ENCODE measurements at places on chromosomes 16 and 17.

DNA sequence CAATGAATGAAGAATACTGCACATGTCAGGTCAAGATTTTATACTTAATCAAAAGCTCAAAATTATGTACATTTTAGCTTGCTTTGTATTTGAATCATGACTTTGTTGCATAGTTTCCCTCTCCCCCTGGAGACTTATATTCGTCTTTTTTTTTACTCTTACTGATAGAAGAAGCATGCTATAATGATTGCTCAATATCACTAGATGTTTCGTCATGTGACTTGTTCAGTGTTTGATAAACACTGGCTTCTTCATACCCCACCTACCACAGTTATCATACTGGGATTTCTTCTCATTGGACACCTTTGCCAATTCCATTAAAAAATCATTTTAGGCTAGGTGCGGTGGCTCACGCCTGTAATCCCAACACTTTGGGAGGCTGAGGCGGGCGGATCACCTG, 148.7 kb downstream of the FTO start:
- DNase-seq = no peak

DNA sequence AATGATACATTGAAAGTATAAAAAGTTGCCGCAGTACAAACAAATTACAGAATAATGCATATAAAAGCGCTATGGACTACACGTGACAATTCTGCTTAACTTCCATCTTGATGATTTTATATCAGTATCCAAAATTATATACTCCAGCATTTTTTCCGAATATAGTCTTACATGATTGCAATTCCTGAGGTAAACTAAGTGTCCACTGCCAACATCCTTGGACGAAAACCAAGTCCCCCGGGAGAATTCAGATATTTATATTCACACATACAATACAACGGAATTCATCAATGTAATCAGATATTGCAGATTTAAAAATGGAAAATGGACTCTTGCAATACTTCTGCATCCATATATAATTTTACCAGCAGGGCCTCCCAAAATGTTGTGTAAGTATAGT, 8.9 kb upstream of the MYH11 start:
- no peak for DNase-seq

- DNase-seq = no peak
Observed at GRCh38 chr17:66965801-66966262, 1.3 kb downstream of the CACNG4 start.

DNA sequence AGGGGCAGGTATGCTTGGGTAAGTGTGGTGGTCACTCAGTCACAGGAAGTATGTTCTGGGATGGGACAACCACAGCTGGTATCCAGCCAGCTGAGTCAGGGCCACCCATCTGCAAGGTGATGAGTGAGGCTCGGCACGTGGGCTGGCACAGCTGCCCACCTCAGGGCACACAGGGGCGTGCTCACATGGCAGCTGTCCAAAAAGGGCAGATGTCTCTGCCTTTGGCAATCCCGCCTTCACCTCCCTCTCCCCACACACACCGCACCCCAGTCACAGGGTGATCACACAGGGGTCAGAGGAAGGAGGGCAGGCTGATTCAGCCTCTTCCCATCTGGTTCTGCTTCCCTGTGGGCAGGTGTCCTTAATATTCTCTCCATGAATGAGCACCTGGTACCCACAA, 85.9 kb upstream of the TOB1 start:
- DNase-seq = no peak

GRCh38 chr17:34556931-34557330, 22.5 kb upstream of the TMEM132E start:
- no peak for DNase-seq

DNA sequence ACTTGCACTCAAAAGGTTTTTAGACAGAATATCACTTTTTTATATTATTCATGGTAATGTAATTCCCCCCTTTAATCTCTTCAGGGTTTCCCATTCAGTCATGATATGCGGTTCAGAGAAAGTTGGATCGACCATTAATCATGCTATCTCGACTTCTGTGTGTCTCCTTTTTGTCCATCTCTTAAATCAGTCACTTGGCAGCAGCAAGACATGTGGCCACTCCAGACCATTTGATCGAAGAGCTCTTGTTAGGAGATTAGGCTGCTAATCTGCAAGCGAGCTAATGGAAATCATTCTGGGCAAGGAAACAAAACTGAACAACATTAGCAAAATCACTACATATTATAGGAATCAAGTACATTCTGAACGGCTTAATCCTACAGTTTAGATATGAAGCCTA, 449.9 kb downstream of the WWOX start:
- no peak for DNase-seq

DNA sequence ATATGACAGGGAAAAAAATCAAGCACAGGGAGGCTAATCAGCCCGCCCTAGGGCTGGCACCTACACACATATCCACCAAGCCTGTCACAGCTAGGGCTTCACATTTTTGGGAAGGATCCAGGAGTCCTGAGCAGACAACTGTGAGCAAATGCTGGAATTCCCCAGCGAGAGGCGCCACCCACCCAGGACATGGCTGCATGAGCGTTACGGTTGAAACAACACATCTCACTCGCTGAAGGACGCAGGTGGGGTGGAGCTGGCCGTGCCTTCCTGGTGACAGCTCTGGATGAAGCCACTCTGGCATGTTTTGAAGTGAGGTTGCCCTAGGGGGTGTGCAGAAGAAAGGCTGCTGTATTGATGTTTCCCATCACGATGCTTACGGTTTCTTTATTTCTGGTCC, 315.1 kb upstream of the EEF2KMT start:
- DNase-seq = no peak

DNA sequence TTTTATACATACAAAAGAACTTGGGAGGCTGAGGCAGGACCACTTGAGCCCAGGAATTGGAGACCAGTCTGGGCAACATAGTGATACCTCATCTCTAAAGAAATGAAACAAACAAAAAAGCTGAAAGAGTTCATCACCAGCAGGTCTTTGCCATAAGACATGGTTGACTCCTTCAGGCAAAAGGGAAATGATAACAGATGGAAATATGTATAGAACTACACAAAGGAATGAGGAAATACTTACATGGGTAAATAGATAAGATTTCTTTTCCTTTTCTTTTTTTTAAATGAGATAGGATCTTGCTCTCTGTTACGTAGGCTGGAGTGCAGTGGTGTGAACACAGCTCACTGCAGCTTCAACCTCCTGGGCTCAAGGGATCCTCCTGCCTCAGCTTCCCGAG, 165.3 kb downstream of the PARN start:
- DNase-seq = no peak

GRCh38 chr17:59433586-59433985, 102.1 kb downstream of the YPEL2 start:
- DNase-seq = no peak

- no peak for DNase-seq
Observed at GRCh38 chr17:82665891-82666290, 17.6 kb upstream of the WDR45B start.

- DNase-seq = no peak
Observed at GRCh38 chr16:57348327-57348726, 10.3 kb upstream of the CCL22 start.

- no peak for DNase-seq
Observed at GRCh38 chr17:72175787-72176515, 55.1 kb downstream of the SOX9 start.

- no peak for DNase-seq
Observed at GRCh38 chr17:28963055-28963611, 11.8 kb upstream of the PHF12 start.

DNA sequence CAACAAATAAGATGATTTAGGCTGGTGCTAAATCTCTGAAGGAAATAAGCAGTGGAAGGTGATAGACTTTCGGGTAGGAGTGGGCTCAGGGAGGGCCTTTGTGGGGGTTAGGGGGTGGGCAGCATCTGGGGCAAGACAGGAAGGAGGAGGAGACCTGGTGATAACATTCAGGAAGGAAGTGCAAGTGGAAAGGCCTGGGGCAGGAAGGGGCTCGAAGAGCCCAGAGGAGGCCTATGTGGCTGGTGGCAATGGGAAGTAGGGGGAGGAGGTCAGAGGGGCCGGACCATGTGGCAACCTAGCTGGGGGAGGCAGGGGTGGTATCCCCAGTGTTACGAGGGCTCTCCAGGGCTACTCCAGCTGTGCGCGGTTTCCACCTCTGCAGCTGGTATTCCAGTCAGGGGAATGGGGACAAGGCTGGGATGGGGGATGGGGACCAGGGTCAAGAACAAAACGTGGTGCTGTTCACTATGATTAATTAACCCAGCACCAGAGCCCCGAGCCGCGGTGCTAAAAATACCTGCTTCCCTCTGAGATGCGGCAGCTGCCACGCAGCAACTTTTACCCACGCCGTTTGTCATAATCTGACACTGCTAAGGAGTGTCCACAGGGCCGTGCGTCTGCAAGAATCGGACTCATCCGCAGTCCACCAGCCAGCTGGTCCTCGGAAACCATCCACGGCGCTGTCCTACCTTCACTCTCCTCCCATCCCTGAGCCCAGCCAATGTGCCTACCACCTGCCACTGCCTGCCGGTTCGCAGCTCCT, 5.2 kb upstream of the CCDC182 start:
- DNase-seq = no peak

DNA sequence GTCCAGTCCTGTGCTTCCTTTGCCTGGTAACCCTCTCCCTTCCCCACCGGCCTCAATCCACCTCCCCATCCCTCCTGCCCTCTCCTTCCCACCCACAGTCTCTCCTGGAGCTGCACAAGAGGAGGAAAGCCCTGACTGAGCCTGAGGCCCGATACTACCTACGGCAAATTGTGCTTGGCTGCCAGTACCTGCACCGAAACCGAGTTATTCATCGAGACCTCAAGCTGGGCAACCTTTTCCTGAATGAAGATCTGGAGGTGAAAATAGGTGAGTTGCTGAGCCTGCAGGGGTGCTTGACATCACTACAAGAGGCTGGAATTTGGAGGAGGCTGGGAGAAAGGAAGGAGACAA, 1.3 kb downstream of the PLK1 start:
- DNase-seq = no peak

- no peak for DNase-seq
Observed at GRCh38 chr16:67227567-67227921, 614 bp downstream of the TMEM208 start.

- no peak for DNase-seq
Observed at GRCh38 chr16:70460737-70461261, 6.4 kb downstream of the FCSK start.

DNA sequence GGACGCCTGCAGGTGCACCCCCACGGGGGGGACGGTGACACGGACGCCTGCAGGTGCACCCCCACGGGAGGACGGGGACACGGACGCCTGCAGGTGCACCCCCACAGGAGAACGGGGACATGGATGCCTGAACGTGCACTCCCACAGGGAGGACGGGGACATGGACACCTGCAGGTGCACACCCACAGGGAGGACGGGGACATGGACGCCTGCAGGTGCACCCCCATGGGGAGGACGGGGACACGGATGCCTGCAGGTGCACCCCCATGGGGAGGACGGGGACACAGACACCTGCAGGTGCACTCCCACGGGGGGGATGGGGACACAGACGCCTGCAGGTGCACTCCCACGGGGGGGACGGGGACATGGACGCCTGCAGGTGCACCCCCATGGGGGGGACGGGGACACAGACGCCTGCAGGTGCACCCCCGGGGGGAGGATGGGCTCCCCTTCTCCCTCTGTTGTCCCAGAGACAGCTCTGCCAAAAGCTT, 114.5 kb upstream of the METRNL start:
- DNase-seq = no peak

DNA sequence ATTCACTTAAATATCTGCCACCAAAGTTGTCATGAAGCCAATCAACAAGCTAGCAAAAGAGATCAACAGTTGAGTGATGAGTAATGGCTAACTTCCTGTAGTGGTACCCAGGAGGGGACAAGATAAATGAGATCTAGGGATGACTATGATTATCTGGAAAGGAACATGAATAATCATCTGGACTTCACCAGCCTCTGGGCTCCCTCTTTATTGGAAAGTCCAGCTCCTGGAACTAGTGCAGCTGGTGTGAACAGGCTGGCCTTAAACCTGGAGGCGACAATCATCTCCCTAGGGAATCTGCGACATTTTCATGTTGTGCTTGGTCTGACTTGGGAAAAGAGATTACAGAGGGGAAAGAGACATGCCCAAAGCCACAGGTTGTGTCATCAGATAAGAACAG, 518.6 kb downstream of the GRIN2A start:
- no peak for DNase-seq

GRCh38 chr16:19524616-19525384, 1.1 kb downstream of the CCP110 start:
- no peak for DNase-seq

GRCh38 chr17:45225051-45225700, 3.5 kb downstream of the FMNL1 start:
- no peak for DNase-seq

DNA sequence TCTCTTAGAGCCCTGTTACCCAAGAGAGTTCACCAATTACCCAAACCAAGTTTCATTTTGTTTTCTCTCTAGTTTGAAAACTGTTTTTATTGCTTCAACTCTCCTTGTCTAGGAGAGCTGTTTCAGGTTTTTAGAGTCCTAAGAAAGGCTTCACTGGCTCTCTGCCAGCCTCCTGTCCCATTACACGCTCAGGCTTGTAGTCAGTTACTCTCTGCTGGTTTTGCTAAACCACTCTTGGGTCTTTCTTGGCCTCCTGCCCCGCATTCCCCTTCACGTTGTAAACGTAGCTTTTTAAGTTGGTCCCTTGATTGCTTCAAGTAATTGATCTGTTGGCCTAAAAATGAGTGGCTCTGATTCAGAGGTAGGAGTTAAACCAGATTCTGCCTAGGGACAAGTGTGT, 529.1 kb downstream of the MAF start:
- no peak for DNase-seq

- no peak for DNase-seq
Observed at GRCh38 chr16:85514295-85514597, 98.9 kb upstream of the GSE1 start.

DNA sequence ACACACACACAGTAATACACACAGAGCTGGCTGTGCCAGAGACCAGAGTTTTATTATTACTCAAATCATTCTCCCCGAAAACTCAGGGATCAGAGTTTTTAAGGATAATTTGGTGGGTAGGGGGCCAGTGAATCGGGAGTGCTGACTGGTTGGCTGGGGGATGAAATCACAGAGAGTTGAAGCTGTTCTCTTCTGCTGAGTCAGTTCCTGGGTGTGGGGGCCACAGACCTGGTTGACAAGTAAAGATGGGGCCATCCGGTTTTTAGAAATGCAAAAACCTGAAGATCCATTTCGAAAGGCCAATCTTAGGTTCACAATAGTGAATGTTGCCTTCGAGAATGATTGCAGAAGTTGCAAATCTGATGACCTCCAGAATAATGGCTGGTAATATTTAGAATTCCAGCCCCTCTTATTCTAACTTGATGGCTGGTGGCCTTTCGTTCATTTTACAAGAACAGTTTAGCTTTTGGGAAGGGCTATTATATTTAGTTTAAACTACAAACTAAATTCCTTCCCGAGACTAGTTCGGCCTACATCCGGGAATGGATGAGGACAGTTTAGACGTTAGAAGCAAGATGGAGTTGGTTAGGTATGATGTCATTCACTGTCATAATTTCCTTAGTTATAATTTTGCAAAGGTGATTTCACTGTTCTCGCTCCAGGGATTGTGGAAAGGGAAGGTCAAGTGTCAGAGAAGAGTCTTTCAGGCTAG, 123.2 kb downstream of the KCNJ18 start:
- no peak for DNase-seq

GRCh38 chr17:38942696-38943334, 17.4 kb downstream of the LASP1NB start:
- DNase-seq = no peak

- no peak for DNase-seq
Observed at GRCh38 chr17:57614742-57615141, 130.4 kb downstream of the CCDC182 start.

GRCh38 chr16:80564394-80564793, 23.6 kb downstream of the DYNLRB2 start:
- DNase-seq = no peak

GRCh38 chr17:2275722-2276121, 27.9 kb downstream of the SMG6 start:
- DNase-seq = no peak
